Immature natural killer cell (primary cell): ENCODE measurements at places on chromosomes 6 and 20. TPM values are rescaled to one million over a fixed set of nuclear protein-coding genes. Genes with fewer than 3 reads are reported as not detected.

DNA sequence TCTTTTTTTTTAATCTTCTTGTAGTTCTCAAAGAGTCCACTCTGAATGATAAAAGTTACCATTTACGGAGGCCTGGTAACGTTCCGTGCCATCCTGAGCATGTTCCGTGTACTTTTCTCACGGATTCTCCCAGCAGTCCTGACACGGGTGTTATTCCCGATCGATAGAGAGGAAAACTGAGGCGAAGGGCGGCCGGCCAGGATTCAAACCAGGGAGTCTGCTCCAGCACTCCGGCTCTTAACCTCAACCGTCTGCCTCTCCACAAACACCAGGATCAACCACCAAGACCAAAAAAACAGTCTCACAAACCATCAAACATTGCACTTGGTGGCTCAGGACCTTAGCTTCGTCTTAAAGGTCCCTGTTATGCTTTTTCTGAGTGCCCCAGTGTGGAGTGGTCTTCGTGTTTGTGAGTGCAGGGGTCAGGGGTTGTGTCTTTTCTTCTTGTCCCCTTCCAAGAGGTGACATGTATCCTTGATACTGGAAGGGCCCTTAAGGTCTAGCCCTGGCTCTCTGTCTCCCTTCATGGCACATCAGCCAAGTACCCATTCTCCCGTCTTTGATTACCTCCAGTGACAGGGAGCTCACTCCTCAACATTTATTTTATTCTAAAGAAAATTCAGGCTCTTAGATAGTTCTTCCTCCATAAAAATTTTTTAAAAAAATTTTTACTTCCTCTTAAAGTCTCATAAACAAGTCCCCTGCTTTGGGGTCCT is 35.1 kb downstream of the SRC start:
- DNase-seq: no peak

DNA sequence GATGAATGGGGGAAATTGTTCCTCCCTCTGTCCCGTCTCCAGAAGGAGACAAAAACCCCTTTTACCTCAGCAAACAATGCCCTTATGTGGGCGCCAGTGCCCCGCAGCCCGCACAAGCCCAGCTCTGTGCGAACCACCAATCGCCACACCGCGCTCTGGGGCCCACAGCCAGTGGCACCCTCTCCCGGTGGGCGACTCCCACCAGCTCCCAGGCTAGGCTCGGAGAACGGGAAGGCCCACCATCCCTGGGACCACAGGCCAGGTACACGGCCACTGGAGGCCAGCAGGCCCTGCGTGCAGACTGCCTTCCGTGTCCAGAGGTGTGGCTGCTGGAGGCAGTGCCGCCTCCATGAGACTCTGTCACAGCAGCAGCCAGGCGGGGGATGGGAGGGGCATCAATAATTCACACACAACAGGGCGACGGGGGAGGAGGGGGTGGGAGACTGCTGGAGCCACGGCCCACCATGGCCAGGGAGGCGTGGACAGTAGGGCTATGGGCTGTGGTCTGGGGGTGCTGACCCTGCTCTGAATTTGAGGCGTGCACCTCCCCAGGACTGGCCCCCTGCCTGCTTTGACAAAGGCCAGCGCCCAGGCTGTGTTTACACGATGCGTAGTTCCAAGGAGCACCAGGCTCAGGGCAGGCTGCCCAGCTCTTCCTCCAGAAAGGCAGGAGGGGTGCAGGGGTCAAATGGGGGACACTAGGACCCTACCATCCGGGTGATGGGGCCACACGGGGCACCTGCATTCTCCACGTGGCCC is 105.7 kb downstream of the ASXL1 start:
- DNase-seq: no peak

- DNase-seq: no peak
These were observed 166.4 kb downstream of the NFATC2 start for GRCh38 chr20:51376111-51376510.

- DNase-seq: no peak
These were observed 4.2 kb downstream of the RIMS4 start for GRCh38 chr20:44805979-44806620.

DNA sequence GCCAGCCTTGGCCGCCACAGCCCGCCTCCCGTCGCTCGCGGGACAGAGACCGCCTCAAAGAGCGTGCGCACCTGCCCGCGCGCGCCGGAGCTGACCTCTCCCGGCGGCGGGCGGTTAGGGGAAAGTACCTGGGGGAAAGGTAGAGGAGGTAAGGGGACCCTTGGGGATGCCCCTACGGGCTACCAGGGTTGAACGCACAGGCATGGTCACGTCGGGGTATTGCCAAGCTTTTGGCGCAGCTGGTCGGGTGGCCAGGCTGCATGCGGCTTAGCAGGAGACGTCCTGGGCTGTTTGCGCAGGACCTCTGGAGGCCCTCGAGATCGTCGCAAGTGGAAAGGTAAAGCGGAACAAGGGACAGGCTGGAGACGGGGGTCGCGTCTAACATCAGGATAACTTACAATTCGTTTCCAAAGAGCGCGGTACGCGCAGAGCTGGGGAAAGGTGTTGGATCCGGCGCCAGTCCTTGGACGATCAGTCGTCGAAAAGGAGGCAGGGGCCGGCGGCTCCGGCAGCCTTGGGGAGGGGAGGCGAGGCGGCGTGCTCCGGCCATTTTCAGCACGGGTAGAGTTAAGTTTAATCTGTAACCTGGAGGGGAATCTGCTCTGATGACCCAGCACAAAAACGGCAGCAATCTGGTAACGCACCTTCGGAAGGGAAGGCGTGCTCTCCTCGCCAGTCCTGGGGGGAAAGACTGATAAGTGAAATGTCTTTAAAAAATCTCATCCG is 9.0 kb downstream of the GNAS-AS1 start:
- DNase-seq: no peak

GRCh38 chr6:33297956-33298772 is 578 bp downstream of the RGL2 start:
- peak; percentile 45 for DNase-seq

The AIF1 gene
- polyA plus RNA-seq: 40.3 TPM
